ENCODE measurements at places on chromosomes 7 and 10. TPM values are rescaled to one million over a fixed set of nuclear protein-coding genes. Genes with fewer than 3 reads are reported as not detected.
A peak's percentile ranks its signal among the peaks of the same experiment; 100 is the strongest.

DNA sequence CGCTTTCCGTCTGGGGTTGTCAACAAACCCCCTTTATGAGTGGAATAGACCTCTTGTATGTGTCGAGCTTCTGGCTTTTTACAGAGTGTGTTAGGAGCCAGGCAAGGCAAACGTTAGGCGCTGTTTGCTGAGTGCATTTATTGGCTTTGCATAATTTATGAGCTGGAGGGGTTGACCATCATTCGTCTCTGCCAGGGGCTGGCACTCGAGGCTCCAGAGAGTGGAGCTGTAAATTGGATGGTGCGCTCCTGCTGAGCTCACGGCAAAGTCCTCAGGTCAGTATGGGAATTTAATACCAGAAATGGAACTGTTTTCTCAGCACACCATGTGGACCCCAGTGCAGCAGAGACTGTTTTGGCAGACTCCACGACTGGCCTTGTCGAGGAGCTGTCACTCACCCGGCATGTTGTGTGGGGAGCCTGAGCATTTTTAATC lies 699.4 kb upstream of the GALNT17 start:
- H3K36me3 ChIP-seq = no peaks in the 10 kb centered on the region
- DNase-seq = no peak
- no peaks in the 10 kb centered on the region for H3K4me1 ChIP-seq
- no peak overlapping the region for H3K4me3 ChIP-seq
- no peaks in the 10 kb centered on the region for H3K27me3 ChIP-seq

DNA sequence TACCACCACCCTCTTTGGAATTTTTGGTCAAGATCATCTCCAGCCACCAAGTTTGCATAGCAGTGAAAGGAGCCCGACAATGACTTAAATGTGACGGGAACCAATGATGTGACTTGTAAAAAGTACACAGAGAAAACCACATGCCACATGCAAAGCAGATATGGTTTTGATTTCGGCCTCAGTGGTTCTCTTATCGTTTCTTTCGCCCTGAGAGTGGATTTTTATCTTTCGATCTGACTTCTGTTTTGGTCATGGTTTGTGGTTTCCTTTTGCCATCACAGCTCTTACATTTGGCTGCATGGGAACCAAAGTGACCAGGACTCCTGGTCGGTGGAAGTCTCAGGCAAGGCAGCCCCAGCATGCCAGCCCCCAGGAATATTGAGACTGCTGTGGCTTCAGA lies 31.5 kb downstream of the TCF7L2 start:
- peaks cover 68% of the 10 kb centered on the region for H3K27me3 ChIP-seq
- no peak overlapping the region for H3K27ac ChIP-seq
- H3K4me1 ChIP-seq = peaks cover 6% of the 10 kb centered on the region
- H3K4me3 ChIP-seq = no peak overlapping the region

Gene MTERF1
- total RNA-seq = 15.4 TPM

Gene THNSL1
- total RNA-seq = 2.4 TPM

Gene ADAMTS14
- total RNA-seq = not detected

- no peaks in the 10 kb centered on the region for H3K27me3 ChIP-seq
- no peak overlapping the region for H3K27ac ChIP-seq
- no peak overlapping the region for H3K4me3 ChIP-seq
- H3K36me3 ChIP-seq = no peaks in the 10 kb centered on the region
- H3K4me1 ChIP-seq = no peaks in the 10 kb centered on the region
Observed at GRCh38 chr10:58618158-58618676, 105.5 kb downstream of the BICC1 start.

Gene SH3PXD2A
- total RNA-seq = 17.9 TPM

- H3K4me3 ChIP-seq = peak overlapping the region; percentile 48
- no peaks in the 10 kb centered on the region for H3K36me3 ChIP-seq
- H3K27me3 ChIP-seq = no peaks in the 10 kb centered on the region
- H3K27ac ChIP-seq = peak overlapping the region; percentile 96
- peaks cover 27% of the 10 kb centered on the region for H3K4me1 ChIP-seq
Observed at GRCh38 chr7:77157446-77157845, 35.0 kb downstream of the CCDC146 start.

- peaks cover 20% of the 10 kb centered on the region for H3K4me1 ChIP-seq
- no peak overlapping the region for H3K4me3 ChIP-seq
- no peak overlapping the region for H3K27ac ChIP-seq
- no peak for DNase-seq
- H3K36me3 ChIP-seq = peaks cover 80% of the 10 kb centered on the region
Observed at GRCh38 chr7:45044338-45044737, 44.3 kb downstream of the CCM2 start.

GRCh38 chr10:77251297-77252013 lies 386.2 kb downstream of the KCNMA1 start:
- no peak for DNase-seq
- no peaks in the 10 kb centered on the region for H3K27me3 ChIP-seq
- H3K4me1 ChIP-seq = no peaks in the 10 kb centered on the region
- no peak overlapping the region for H3K4me3 ChIP-seq

GRCh38 chr10:18145652-18146051 lies 5.4 kb downstream of the CACNB2 start:
- H3K27me3 ChIP-seq = peaks cover 20% of the 10 kb centered on the region
- H3K4me1 ChIP-seq = peaks cover 2% of the 10 kb centered on the region
- DNase-seq = no peak
- no peaks in the 10 kb centered on the region for H3K36me3 ChIP-seq
- H3K4me3 ChIP-seq = no peak overlapping the region
- no peak overlapping the region for H3K27ac ChIP-seq

- H3K4me3 ChIP-seq = no peak overlapping the region
- peaks cover 2% of the 10 kb centered on the region for H3K36me3 ChIP-seq
- no peak for DNase-seq
- no peak overlapping the region for H3K27ac ChIP-seq
- peaks cover 5% of the 10 kb centered on the region for H3K27me3 ChIP-seq
Observed at GRCh38 chr7:130065500-130066152, 4.7 kb upstream of the KLHDC10 start.

GRCh38 chr7:113349339-113349738 lies 231.0 kb upstream of the SMIM30 start:
- no peak overlapping the region for H3K27ac ChIP-seq
- H3K36me3 ChIP-seq = no peaks in the 10 kb centered on the region
- no peak overlapping the region for H3K4me3 ChIP-seq
- no peaks in the 10 kb centered on the region for H3K4me1 ChIP-seq
- no peak for DNase-seq
- H3K27me3 ChIP-seq = no peaks in the 10 kb centered on the region

DNA sequence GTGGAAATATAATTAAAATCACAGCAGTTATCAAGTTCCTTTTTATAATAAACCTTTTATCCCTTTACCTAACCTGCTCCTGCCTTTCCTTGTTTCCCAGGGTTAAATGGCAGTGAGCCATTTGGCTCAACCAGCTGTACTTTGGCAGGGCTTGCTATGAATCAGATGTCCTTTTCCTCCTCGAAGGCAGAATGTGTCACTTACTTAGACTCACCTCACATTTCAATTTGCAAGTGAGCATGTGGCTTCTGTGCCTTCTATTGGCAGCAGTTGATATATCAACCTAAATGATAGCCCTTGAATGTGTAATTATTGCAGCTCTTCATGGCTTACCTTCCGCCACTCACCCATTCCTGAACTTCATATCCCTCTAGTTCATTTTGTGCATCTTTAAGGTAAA lies 301.7 kb downstream of the CSTF2T start:
- DNase-seq = no peak
- no peak overlapping the region for H3K4me3 ChIP-seq
- H3K27me3 ChIP-seq = no peaks in the 10 kb centered on the region

Gene PRF1
- total RNA-seq = 136 TPM

DNA sequence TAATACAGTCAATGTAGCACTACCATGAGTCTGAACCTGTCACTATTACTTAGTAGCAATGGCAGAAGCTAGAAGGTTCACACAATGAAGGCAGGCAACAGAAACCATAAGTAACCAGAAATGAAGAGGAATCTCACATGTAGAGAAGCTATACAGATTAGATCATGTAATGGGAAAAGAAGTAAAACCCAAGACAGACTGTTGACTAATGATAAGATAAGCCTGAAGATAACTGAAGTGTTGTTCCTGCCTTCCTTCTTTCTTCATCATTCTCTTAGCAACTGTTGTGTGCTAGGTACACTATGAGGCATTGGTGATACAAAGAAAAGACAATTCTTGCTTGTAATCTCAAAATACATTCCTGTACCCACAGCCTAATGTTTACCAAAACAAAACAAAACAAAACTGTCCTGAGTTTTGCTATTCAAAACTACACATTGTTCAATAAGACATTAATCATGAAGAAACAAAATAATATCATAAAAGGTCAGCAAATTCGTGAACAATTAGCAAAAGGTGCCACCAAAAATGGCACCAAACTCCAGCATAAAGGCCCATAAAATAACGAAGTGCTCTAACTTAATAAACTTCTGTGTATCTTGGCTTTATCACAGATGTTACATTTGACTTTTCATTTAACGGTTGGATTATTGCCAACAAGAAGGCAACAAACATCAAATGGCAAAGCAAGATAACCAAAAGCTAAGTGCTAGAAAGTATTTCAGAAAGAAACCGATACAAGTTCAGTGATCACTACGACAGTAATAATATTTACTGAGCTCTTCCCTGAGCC lies 27.1 kb downstream of the ZNF800 start:
- no peak for DNase-seq
- H3K27ac ChIP-seq = no peak overlapping the region
- no peak overlapping the region for H3K4me3 ChIP-seq
- no peaks in the 10 kb centered on the region for H3K27me3 ChIP-seq
- H3K36me3 ChIP-seq = peaks cover 30% of the 10 kb centered on the region
- peaks cover 9% of the 10 kb centered on the region for H3K4me1 ChIP-seq

Gene ANKRD61
- 0.20 TPM for total RNA-seq

All from activated CD4-positive, alpha-beta memory T cell treated with anti-CD3 and anti-CD28 coated beads, Interleukin-2, amount 10 ng/mL, durations not matched to agents 7 days and 5 days (primary cell).